ENCODE measurements at places on chromosomes 4 and X.

- DNase-seq: no peak
Observed at GRCh38 chr4:143240939-143241679, 56.4 kb downstream of the USP38 start.

DNA sequence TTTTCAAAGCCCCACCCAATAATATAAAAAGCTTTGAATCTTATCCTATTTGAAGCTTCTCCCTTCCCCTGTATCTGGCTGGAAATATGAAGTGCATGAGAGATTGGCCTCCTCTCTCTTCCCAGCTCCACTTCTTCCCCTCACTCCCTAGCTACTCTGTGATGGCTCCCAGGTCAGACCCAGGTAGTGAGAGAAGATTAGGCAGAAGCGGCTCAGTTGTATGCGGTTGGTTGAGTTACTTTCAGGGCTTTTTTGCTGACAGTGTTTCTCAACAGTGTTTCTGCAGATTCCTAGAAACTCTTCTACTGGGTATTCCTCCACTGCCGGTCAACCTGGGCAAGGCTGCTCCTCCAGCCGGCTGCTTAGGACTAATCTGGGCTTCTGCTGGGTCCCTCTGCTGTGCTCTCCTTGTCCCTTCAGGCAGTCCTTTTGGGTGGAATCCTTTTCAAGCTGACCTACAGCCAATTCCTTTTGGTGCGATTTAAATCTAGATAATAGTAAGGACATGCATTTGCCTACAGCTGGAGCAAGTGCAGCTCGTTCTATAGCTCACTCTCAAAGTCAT, 87.4 kb upstream of the SLC7A11 start:
- no peak for DNase-seq

GRCh38 chr4:52260514-52261210, 209.6 kb downstream of the SPATA18 start:
- no peak for DNase-seq

GRCh38 chr4:184453365-184454160, 20.8 kb downstream of the IRF2 start:
- no peak for DNase-seq

- DNase-seq: no peak
Observed at GRCh38 chrX:9595174-9595573, 130.3 kb downstream of the TBL1X start.

- no peak for DNase-seq
Observed at GRCh38 chr4:169661761-169662160, 41.4 kb downstream of the CLCN3 start.

GRCh38 chr4:182286035-182286434, 42.8 kb downstream of the TENM3 start:
- DNase-seq: no peak

DNA sequence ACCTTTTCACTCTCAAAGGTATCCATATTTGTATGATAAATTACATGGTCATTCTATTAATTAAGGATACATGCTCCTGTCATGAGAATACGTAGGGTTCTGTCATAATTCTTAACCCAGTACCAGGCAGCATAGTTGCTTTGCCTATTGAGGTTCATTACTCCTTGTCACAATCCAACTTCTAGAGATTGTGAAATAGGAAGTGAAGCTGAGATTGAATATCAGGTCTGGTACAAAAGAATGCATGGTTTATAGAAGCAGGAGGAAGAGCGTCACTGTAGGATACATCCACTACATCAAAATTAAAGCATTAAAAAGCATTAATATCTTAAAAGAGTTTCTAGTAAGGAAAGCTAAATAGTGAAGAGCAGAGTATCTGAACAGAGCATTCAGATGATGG, 647.0 kb downstream of the IQCM start:
- DNase-seq: no peak
